GM12864 (cell line): ENCODE measurements at places on chromosomes 13 and 19.

GRCh38 chr19:50695251-50696093 is 24.1 kb downstream of the SHANK1 start:
- no peak for DNase-seq

DNA sequence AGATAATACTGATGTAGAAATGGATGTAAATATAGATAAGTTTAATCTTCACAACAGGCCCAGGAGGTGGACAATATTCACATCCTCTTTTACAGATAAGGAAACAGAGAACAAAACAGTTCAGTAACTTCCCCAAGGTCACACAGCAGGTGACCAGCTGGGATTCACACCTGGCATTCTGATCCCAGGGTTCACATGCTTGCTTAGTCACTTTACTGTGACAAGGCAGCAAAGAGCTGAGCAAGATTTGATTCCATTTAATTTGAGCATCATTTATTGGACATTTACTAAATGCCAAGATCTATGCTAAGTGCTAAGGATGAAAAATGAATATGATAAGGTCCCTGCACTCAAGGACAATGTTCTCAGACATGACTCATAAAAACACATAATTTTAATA is 94.1 kb upstream of the STARD13 start:
- no peak for DNase-seq

DNA sequence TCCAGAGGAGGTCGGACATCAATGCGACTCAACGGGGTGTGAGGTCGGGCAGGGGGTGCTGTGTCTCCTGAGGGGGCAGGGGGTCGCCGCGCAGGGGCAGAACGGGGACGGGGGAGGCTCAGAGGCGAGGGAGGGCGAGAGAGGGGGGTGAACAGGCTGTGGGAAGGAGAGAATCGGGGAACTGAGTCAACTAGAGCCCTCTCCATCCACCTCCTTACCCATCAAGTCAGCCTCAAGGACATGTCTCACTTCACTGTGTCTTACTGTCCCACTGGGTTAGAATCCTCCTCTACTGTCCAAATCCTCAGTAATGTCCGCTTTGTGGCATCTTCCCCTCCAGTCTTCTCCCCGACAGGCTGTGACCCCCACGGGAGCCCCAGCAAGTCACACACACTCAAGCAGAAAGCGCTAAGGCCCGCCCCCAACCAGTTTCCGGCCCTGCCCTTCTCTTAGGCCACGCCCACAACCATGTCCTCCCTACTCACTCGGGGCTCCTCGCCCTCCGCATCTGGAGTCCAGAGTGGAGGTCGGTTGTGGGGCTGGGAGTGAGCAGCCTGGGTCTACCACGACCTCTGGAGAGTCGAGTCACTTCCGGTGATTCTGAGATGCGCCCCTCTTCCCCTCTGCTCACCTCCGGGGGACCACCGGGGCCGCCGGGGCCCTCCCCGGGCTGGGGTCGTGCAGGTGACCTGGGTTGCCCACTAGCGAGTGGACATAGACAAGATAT is 9.3 kb downstream of the PLEKHA4 start:
- DNase-seq: no peak

GRCh38 chr13:61417086-61417570 is 1.5 kb upstream of the PCDH20 start:
- no peak for DNase-seq

DNA sequence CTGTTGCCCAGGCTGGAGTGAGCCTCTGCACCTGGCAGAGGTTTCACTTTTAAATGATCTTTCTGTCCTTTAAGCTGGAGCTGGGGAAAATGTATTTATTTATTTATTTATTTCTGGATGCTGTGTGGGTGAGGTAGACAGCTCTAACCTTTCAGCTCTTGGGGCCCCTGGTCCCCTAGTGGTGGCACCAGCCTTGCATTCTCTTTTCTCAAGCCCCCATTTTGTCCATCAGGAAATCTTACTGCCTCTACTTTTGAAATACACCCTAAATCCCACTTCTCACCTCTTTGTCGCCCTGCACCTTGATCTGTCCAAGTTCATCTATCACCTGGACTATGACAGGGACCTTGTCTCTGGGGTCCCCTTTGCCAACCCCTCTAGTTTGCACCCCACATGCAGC is 2.1 kb upstream of the B9D2 start:
- no peak for DNase-seq

GRCh38 chr13:91101381-91101780 is 246.1 kb upstream of the MIR17HG start:
- no peak for DNase-seq
